ENCODE measurements at places on chromosomes 2 and 18. TPM values are rescaled to one million over a fixed set of nuclear protein-coding genes. Genes with fewer than 3 reads are reported as not detected.
A peak's percentile ranks its signal among the peaks of the same experiment; 100 is the strongest.

The SKA1 gene
- total RNA-seq: 25.1 TPM

DNA sequence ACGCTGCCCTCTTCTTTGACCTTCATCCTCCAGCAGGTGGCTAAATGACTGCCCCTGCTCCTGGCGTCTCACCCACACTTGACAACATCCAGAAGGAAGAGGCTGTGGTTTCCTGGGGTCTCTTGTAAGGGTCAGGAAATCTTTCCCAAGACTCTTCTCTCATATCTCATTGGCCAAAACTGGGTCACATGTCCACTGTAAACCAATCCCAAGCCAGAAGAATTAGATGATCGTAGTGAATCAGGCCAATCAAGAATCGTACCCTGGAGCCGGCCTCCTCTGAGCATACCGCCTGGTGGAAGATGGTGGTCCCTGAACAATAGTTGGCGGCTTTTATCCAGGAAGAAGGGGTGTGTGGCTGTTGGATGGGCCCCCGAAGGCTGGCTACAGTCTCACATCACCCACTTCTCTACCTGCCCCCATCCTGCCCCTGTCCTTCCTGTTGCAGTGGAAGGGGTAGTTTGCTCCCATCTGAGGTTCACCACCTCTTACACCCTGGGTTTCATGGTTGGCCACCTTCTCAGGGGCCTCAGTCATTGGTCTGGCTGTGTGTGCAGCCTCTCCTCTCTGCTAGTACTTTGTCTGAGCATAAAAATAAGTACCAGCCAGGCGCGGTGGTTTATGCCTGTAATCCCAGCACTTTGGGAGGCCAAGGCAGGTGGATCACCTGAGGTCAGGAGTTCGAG is 3.8 kb downstream of the SAG start:
- no peak for DNase-seq

GRCh38 chr2:36140391-36140790 is 215.2 kb upstream of the CRIM1 start:
- DNase-seq: no peak

DNA sequence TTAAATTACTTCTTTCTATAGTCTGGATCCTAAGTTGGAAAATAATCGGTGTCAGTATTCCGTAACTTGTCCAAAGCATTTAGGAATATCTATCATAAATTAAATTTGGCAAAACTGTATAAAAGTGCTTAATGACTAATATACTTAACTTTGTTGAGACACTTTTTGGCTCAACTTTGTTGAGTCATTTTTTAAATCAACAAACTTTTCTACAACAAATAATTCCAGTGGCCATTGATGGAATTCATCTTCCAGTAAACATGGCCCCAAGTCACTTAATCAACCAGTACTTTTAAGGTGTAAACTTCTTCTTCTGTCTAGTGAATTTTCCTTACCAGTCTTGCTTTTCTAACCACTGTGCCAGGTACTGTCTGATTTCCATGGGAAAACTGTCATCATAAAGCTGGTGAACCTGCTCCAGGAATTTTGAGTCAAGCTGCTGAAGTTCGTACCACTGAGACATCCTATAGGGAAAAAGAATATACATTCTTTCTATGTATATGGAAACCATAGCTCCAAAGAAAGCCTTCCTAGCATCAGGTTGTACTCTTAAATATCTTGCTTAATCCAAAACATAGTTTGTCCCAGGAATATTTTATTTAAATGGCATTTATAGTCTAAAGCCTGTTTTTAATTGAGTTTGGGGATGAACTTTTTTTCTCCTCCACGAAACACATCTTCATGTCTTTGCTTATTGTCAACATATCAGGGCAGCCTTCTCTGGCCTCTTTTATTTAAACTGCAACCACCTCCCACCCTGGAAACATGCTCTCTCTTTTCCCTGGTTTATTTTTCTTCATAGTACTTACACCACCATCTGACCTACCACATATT is 4.2 kb downstream of the STAT1 start:
- no peak for DNase-seq

GRCh38 chr2:179005976-179006375 is 44.0 kb downstream of the CCDC141 start:
- DNase-seq: no peak

GRCh38 chr2:207086136-207086535 is 79.6 kb downstream of the KLF7 start:
- no peak for DNase-seq

- DNase-seq: peak; percentile 96
Observed at GRCh38 chr2:205682239-205682970, at the start of gene NRP2. Gene NRP2, plus strand, starts transcription at chr2:205682501. Its CDS starts 790 bp downstream, at chr2:205683291.

GRCh38 chr2:232351686-232352510 is 26.7 kb upstream of the ALPP start:
- DNase-seq: peak; percentile 38

GRCh38 chr2:159982270-159982669 is 80.1 kb downstream of the PLA2R1 start:
- no peak for DNase-seq

DNA sequence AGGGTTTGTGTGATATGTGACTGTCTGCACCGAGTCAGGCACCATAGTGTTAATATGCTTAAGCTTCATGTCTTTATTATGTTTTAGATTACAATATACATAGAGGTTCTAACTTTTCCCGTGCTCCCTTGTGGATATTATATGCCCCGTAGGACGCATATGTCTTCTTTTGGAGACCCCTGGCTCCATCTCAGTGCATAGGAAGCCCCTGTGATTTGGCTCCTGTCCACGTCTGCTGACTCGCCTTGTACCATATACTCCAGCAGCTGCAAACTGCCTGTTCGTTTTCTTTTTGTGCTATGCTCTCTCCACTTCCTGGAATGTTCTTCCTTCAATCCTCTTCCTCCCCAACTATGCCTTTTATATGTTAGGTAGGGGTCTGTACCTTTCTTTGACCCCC is 110.9 kb downstream of the PTRHD1 start:
- no peak for DNase-seq

DNA sequence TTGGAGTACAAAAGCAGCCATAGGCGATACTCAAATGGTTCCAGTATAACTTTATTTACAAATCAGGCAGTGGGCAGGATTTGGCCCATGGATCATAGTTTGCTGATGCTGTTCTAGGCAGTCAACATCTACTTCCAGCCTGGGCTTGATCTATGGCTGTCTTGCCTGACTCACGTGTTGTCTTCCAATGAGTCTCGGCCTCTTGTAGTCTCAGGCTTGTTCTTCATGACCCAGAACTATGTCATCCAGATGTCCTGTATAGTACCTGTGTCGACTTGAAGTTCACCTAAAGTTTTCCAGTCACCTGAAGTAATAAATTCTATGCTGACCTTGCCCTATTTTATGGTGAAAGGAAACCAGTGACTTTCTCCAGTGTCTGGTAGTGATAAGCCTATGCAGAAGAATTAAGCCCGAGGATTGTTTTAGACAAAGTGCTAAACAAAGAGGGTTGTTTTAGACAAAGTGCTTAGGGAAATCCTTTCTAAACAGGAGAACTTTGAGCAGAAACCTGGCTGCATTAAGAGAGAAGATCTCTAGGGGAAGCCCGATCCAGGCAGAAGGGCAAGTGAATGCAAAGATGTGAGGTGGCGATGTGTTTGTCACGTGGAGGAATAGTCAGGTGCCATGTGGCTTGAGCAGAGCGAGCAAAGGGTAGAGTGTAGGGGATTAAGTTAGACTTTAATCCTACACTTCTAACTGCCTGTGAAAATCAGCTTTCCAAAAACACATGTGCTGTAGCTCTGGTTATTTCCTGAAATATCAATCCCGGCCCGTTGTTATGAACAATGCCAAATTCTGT is 8.5 kb upstream of the THNSL2 start:
- no peak for DNase-seq

The PNPT1 gene
- total RNA-seq: 34.6 TPM

DNA sequence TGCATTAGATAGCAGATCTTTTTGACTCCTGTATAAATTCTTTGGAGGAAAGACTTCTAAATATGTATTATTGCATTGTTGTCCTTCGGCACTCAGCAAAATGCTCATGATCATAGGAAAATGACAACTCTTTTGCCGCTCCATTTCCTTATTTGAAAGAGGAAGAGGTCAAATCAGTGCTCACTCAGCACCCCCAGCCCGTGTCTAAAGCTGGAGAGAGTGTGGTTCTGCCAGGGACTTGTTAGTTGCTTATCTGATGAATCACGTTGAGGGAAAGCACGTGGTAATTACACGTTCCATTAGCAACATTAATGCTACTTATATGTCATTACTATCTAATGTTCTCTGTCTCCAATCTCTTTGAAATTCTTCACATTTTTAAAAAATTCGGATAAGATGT is 46.0 kb upstream of the MBP start:
- DNase-seq: no peak

DNA sequence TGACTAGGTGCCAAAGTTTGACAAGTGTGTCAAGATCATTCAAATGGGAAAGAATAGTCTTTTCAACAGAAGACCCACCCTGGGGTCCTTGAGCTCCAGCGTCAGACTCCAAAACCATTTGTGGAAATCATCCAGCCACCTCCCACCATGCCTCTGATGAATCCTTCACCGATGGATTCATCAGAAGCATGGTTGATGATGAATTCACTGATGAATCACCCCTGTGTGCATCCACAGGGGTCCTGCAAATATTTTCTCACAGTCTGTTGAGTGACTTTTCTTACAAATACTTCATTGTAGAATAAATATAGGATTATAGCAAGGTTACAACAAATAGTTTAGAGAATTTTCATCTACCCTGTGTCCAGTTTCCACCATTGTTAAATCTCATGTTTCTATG is 4.3 kb downstream of the UGT1A9 start:
- no peak for DNase-seq

DNA sequence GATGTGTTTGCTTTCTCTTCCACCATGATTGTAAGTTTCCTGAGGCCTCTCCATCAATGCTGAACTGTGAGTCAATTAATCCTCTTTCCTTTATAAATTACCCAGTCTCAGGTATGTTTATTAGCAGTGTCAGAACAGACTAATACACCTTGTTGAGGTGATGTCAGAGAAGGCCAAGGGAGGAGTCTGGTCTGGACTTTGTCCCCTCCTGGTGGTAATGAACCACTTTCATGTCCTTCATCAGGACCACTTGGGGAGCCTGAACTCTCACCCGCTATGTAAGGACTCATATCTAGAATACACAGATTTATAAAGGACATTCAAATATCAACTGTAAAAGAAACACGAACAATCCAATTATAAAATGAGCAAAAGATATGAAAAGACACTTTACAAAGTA is 2.9 kb upstream of the CTAGE1 start:
- no peak for DNase-seq

DNA sequence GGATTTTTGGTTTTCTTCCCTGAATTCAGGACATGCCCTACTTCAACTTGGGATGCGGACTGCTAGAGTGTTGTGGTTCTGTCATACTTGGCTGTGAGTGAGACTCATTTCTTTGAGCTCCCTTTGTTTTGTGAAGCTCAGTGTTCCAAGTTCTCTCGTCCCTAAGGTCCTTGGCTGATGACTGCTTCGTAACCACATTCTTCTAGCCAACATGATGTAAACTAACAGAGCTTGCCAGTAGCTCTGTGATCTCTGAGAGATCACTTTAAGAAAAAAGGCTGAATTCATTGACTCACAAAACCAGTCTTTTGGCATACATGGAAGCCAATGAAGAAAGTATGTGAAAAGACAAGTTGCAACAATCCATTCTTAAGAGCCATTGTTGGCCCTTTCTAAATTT is 96.9 kb upstream of the MSTN start:
- DNase-seq: no peak

- DNase-seq: no peak
Observed at GRCh38 chr2:145302886-145303285, 783.0 kb upstream of the ZEB2 start.

DNA sequence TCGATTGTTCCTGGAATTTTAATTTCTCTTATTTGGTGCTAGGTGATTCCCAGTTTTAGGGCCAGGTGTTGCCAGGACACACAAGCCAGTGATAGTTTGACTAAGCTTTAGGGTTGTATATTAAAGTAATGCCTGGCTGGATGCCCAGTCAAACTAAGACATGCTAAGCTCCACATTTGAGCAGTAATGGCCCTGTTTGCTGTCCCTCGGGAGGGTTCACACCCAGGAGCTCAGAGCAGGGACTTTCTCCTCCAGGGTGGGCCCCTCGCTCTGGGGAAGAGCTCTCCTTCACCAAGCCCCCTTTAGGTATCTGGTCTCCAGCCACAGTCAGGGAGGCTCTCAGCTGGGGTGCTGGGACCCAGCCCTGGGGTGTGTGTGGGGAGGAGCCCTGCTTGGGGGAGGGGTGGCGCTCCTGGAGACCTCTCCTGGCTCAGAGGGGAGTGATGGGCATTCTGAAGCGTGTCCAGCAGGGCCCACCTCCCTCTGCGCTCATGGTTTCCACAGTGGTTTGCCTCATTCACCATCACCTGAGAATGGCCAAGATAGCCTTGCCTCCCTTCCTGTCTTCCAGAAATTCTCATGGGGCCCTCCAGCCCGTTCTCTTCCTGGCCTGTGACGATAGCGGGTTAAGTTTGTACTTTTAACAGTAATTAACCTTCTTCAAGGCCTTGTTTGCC is 31.7 kb downstream of the INPP4A start:
- DNase-seq: no peak

- no peak for DNase-seq
Observed at GRCh38 chr18:67363694-67364093, 152.8 kb downstream of the DSEL start.

GRCh38 chr2:25619185-25619584 is 54.2 kb downstream of the DTNB start:
- no peak for DNase-seq

DNA sequence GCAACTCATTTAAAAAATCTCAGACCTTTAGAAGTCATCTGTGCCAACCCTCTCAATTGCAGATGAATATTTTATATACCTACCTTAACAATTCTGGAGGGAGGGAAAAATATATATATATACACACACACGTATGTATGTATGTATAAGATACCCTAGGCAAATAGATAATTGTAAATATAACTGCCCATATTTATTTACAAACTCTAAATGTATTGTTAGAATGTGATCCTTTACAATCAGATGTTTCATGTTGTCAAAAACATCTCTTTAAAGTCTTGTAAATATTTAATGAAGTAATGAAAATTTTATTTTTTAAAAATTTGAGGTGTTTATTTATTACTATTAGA is 11.6 kb downstream of the ANKRD12 start:
- no peak for DNase-seq

The SP140 gene
- total RNA-seq: 0.24 TPM

The REG3A gene
- not detected for total RNA-seq

The IL18R1 gene
- total RNA-seq: 0.17 TPM

DNA sequence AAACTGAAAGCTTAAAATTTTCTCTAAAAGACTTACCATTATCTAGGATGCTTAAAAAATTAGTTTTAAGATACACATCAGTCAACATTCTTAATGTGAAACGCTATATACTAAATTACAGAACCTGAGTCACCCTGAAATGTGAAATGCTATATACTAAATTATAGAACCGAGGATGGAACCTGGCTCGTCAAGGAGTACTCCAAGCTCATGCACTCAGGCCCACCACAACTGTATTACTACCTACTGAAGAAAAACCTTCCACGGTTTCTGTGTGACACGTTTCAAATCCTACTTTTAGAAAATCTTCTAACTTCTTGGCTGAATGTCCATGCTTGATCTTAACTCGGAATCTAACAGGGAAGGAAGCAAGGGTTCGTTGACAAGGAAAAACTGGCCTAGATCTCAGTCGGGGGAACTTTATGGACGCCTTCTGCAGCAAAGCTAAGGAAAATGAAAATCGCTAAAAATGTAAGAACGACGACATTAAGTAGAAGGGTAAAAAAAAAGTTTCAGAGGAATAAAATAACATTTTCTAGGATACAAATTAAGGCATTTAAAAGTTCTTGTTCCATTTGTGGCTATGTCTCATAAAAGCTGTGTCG is 1.4 kb downstream of the PRKD3 start:
- DNase-seq: no peak

Measured in GM23338 (cell line).